ENCODE measurements at places on chromosomes 3 and 15.

- no peak for DNase-seq
Observed at GRCh38 chr3:212432-212831, 15.9 kb downstream of the CHL1 start.

GRCh38 chr3:50441424-50442217, 61.8 kb downstream of the CACNA2D2 start:
- DNase-seq: no peak

DNA sequence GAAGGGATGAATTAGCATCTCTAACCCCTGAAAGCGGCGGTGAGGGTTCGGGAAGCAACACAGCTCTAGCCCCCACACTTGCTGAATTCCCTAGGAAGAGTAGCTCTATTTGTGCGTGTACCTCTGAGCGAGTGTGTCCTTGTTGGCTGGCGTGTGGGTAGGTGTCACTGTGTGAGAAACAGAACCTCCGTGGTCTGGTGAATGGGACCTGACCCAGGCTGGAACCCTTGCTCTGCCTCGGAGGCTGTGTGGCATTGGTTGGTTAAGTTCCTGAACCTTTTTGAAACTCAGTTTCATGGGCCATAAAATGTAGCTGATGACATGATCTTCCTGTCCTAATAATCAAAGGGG, 414 bp upstream of the TMEM115 start:
- no peak for DNase-seq

- no peak for DNase-seq
Observed at GRCh38 chr15:77620297-77620696, 12.4 kb downstream of the LINGO1 start.

DNA sequence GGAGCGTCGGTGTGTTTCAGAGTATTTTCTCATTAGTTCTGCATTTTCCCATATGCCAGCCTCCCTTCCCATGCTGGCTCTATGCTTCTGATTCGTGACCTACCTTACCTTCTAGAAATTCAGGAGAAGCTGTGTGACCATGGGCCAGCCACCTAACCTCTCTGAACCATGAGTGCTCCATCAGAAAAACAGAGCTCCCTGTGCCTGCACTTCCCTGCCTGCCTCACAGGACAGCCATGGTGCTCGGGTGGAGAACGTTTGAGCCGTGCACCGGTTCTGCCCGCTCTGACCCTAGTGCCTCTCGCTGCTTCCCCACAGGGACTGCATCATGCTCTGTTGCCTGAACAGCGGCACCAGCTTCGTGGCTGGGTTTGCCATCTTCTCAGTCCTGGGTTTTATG, 74.5 kb upstream of the SLC6A1 start:
- DNase-seq: no peak

GRCh38 chr3:127736801-127737539, 64.2 kb downstream of the ABTB1 start:
- DNase-seq: no peak

GRCh38 chr15:67678993-67679392, 136.5 kb downstream of the MAP2K5 start:
- DNase-seq: no peak

GRCh38 chr3:138873471-138874278, 38.9 kb upstream of the PIK3CB start:
- no peak for DNase-seq

- no peak for DNase-seq
Observed at GRCh38 chr15:40466426-40467260, 4.1 kb upstream of the CHST14 start.

GRCh38 chr15:64902863-64903262, 8.8 kb upstream of the ANKDD1A start:
- DNase-seq: no peak

DNA sequence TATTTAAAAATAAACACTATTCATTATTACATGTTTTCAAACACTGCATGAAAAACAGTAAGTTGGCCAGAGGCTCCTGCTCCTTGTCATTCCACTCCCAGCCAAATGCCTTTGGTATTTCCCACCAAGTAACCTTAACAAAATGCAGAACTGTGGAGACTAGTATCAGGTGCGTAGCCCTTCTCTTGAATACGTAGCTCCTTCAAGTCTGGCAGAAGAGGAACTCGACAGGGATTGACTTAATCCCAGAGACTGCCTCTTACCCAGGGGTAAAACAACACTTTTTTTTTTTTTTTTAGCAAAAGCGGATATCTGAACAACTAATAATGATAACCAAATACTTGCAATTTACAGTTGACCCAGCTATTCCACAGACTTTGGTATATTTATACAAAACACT, 738 bp downstream of the COMMD2 start:
- no peak for DNase-seq

- DNase-seq: no peak
Observed at GRCh38 chr15:79290642-79291275, 8.2 kb downstream of the ANKRD34C start.

- no peak for DNase-seq
Observed at GRCh38 chr3:15525790-15526189, 4.3 kb upstream of the COLQ start.

DNA sequence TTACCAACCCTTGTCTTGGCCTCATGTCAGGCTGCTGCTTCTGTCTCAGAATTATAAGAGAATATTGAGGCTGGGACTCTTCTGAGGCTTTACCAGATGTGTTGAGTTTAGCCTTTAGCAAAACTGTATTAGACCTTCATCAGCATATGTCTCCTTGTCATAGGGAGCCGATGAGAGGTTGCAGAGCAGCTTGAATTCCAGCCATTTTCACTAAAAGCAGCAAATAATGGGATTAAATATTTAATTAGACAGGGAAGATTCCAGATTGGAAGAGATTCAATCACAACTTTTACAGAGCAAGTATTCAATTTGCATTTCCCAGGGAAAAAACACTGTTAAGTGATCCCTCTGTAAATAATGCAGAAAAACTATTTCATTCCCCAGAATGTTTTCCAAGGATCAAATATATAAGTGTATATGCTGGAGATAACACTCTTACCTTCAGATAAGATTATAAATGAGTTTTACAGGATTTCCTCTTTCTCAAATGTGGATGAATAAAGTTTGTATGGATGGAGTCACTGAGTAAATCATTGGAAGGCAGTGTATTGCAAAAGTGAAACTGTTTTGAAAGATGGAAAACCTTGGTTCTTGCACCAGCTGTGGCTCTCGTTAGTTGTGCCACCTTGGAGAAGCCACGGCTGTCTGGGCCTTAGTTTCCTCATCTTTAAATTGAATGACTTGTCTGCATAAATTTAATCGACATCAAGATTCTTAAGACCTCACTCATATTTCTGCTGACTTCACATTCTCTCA, 466.4 kb upstream of the SGO1 start:
- DNase-seq: no peak

DNA sequence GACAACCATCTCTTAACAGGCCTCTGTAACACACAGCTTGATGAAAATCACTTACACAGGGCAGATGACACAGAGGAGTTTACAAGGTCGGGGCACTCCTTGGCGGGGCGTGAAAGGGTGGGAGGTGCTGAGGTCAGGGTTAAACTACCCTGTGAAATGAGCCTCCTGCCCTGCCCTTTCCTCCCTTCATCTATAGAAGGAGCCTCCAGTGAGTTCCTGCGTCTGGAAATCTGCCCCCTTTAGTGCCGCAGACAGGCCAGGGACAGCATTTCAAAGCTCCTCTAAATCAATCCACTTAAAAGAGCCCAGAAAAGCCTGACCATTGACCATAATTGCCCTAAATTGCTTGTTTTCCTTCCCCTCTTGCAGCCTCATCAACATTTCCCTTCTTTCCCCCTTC, 1.9 kb downstream of the ROBO1 start:
- DNase-seq: no peak

DNA sequence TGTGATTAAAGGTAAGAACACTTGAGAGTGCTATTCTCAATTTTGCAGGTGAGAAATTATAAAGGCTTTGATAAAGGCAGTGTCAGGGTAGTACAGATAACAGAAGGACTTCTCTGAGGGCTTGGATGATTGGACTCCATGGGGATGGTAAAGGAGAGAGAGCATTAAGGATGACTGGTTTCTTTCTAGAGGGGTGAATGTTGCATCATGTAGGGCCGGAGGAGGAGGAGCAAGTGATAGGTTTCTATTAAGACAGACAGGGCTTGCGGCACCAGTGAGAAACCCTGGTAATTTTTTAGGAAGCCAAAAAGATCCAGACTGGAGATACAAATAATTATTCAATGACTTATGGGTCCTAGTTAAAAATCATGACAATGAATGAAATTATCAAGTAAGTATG, 230.7 kb upstream of the MME start:
- DNase-seq: no peak

Measured in stimulated activated CD8-positive, alpha-beta memory T cell treated with anti-CD3 and anti-CD28 coated beads, Interleukin-15, amount 100 ng/mL, for 48 hours (primary cell).